ENCODE measurements at places on chromosomes 5 and 9. TPM values are rescaled to one million over a fixed set of nuclear protein-coding genes. Genes with fewer than 3 reads are reported as not detected.

DNA sequence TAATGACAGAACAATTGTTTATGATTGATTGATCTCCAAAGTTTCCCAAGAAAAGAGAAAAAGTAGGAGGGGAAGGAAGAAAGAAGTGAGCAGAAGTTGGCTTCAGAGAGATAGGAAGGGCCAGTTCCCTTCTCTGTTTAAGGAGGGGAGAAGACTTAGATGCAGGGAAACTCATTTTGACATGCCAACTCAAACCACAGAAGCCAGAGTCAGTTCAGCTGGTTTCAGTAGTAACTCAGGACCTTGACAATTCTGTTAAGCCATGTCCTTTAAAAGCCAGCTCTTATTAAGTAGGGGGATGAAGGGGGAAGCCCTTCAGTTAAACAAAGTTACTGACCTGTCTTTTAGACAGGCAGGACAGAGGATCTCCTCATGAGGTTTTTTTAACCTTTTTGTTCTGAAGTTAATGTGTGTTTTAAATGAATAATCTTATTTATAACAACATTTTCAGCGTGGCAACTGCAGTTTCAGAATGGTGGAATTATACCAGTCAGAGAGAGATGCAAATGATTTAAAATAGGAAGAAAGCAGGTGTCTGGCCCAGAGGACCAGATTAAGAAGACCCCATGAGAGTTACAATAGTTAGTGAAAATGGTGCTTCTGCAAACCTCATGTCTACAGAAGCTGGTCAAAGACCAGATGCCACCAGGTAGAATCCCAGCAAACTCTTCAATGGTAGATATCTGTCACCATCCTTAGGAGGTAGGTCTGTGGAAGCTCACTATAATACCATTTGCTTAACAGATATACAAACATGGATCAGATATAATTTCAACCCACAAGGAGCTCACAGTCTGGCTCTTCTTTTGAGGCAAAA, 29.3 kb upstream of the ABL1 start:
- peak overlapping the region; percentile 51 for H3K27ac ChIP-seq
- no peak overlapping the region for H3K4me3 ChIP-seq
- no peaks in the 10 kb centered on the region for H3K27me3 ChIP-seq

DNA sequence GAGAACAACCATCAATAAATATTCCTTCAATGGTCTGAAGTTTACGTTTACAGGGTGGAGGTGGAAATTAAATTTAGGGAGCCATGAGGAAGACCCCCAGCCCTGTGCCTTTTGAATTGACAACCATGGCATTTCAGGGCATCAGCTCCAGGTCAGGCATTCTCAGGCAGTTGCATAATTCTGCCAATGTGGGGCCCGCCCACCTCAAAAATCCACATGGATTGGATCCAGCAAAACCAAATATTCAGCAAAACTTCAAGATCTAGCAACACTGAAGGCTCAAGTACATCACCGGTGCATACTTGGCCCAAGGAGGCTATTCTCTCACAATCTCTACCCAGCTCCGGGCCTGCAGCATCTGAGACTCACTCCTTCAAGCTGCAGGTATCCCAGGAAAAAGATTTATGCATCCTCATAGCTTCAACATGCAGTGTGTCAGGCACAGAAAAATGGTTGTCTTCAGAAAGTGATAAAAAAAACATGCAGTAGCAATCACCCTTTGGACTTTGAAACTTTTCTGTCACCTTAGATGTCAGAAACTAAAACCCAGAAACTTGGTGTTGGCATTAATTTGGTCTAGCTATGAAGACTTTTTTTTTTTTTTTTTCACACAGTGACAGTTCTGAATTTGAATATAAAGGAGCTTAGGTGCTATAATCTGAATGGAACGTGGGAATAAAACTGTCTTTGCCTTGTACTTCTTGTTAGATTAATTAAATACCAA, 21.4 kb upstream of the ANXA2R start:
- peaks cover 7% of the 10 kb centered on the region for H3K4me1 ChIP-seq
- H3K27ac ChIP-seq: no peak overlapping the region
- H3K4me3 ChIP-seq: no peak overlapping the region
- no peaks in the 10 kb centered on the region for H3K27me3 ChIP-seq

GRCh38 chr5:37208883-37209797, 40.0 kb downstream of the CPLANE1 start:
- H3K4me3 ChIP-seq: peak overlapping the region; percentile 21
- H3K4me1 ChIP-seq: no peaks in the 10 kb centered on the region
- no peaks in the 10 kb centered on the region for H3K27me3 ChIP-seq
- peaks cover 89% of the 10 kb centered on the region for H3K36me3 ChIP-seq
- no peak for DNase-seq
- H3K27ac ChIP-seq: no peak overlapping the region

Gene NSG2
- total RNA-seq: 4.9 TPM

- H3K36me3 ChIP-seq: no peaks in the 10 kb centered on the region
- H3K27ac ChIP-seq: no peak overlapping the region
- no peaks in the 10 kb centered on the region for H3K27me3 ChIP-seq
These were observed 390.0 kb upstream of the PCSK5 start for GRCh38 chr9:75500479-75500878.

GRCh38 chr5:7873216-7873615, 4.3 kb downstream of the MTRR start:
- no peak overlapping the region for H3K4me3 ChIP-seq
- H3K27ac ChIP-seq: no peak overlapping the region
- H3K27me3 ChIP-seq: no peaks in the 10 kb centered on the region
- no peak for DNase-seq
- peaks cover 7% of the 10 kb centered on the region for H3K36me3 ChIP-seq

DNA sequence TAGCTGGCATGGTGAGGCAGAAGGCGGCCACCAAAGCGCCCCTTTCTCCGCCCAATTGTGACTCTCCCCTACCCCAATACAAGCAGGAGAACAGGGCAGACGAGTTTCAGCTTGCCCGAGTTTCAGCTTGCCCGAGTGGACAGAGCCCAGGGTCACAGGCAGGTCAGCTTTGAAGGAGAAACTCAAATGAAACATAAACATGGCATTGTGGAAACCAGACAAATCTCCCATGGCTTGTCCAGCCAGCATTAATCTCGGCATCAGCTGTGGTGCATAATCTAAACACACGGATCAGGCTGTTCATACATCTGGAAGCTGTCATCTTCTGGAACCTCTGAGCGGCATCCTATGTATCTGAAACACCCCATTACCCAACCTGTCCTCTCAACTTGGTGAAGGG, 16.9 kb downstream of the PTCH1 start:
- DNase-seq: no peak
- peaks cover 35% of the 10 kb centered on the region for H3K4me1 ChIP-seq
- no peaks in the 10 kb centered on the region for H3K36me3 ChIP-seq
- H3K4me3 ChIP-seq: no peak overlapping the region
- H3K27me3 ChIP-seq: no peaks in the 10 kb centered on the region

- no peaks in the 10 kb centered on the region for H3K27me3 ChIP-seq
- peak; percentile 82 for DNase-seq
- peaks cover 27% of the 10 kb centered on the region for H3K4me1 ChIP-seq
- no peaks in the 10 kb centered on the region for H3K36me3 ChIP-seq
- H3K27ac ChIP-seq: peak overlapping the region; percentile 74
These were observed 95.5 kb upstream of the SPATA31D4 start for GRCh38 chr9:81832571-81833285.

- peaks cover 2% of the 10 kb centered on the region for H3K36me3 ChIP-seq
- no peaks in the 10 kb centered on the region for H3K4me1 ChIP-seq
- no peak overlapping the region for H3K27ac ChIP-seq
These were observed 49.6 kb upstream of the EIF4EBP3 start for GRCh38 chr5:140497897-140498296.

Gene CLPTM1L
- 52.5 TPM for total RNA-seq

DNA sequence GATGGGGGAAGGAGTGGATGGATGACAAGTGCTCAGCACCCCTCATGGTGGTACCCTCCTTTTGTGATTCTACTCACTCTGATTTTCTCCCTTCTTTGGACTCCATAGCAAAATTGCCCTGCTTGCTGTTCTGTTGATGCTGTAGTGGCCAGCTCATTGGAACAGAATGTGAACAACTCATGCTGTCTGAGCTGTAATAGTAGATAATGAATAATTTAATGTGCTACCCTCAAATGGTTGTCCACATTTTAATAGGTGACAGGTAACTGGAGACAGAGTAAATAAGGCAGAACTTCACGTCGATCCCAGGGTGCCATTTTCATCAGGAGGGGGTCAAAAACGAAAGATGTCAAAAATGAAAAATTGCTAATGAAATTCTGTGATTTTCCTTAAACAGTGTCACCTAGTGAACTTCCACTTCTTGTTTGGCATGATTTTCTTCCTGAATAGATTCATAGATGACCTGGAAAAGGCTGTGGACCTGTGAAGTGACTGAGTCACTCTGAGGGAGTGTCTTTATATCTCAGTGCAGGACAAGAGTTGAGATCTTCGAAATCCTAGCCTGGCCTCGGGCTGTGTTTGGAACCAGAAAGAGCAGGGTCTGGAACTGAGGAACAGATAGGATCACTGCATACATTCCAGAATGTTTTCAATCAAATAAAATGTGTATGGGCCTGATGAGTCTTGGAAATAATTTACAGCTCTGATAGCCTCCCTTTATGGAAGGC, 270.2 kb downstream of the PSAT1 start:
- no peaks in the 10 kb centered on the region for H3K4me1 ChIP-seq
- H3K27ac ChIP-seq: no peak overlapping the region
- no peak for DNase-seq

Gene GFPT2
- 42.7 TPM for total RNA-seq

GRCh38 chr5:177403102-177403791, 2.8 kb upstream of the PFN3 start:
- H3K27ac ChIP-seq: no peak overlapping the region
- H3K36me3 ChIP-seq: no peaks in the 10 kb centered on the region

Gene ST8SIA4
- total RNA-seq: 8.3 TPM

- DNase-seq: no peak
- H3K36me3 ChIP-seq: no peaks in the 10 kb centered on the region
- no peak overlapping the region for H3K27ac ChIP-seq
These were observed 172.1 kb downstream of the FER start for GRCh38 chr5:108919591-108920326.

GRCh38 chr9:94975480-94975879, 249.0 kb downstream of the AOPEP start:
- H3K27ac ChIP-seq: no peak overlapping the region
- H3K4me1 ChIP-seq: no peaks in the 10 kb centered on the region
- H3K4me3 ChIP-seq: no peak overlapping the region
- no peak for DNase-seq

GRCh38 chr5:171226096-171226754, 82.8 kb upstream of the TLX3 start:
- no peaks in the 10 kb centered on the region for H3K36me3 ChIP-seq
- no peaks in the 10 kb centered on the region for H3K4me1 ChIP-seq
- no peaks in the 10 kb centered on the region for H3K27me3 ChIP-seq
- no peak overlapping the region for H3K4me3 ChIP-seq
- DNase-seq: no peak

DNA sequence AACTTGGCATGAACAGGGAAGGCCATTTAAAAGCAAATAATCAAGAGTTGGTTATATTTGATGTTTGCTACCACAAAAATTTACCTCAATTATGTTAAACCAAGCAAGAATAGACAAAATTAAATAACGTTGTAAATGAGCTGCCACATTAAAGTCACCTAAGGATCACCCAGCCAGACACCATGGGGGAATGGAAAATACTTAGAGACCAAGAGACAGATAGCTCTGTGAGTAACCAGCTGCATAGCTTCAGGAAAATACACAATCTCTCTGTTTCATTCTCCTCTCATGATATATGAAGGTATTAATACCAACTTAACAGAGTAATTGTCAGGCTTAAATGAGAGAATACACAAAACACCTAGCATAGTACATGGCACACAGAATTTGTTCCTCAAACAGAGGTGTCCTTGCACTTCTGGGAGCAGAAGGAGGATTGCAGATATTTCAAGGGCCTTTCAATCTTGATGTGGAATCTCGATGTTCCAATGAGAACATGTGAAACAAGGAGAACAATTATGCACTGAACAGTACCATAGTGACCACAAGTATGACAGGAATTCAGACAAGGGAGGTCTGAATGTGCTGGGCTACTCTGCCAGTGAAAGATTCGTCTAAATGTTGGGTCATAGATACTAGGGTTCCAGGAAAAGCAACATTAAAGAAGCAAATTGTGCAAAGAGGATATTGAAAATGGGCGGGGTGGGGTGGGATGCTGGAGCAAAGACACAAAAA, 18.6 kb downstream of the JAKMIP2 start:
- no peaks in the 10 kb centered on the region for H3K27me3 ChIP-seq
- DNase-seq: no peak
- no peak overlapping the region for H3K4me3 ChIP-seq
- H3K4me1 ChIP-seq: no peaks in the 10 kb centered on the region

Gene SLC36A2
- total RNA-seq: not detected

Gene FUT7
- total RNA-seq: 0.36 TPM

Gene PHF24
- 2.2 TPM for total RNA-seq

- H3K36me3 ChIP-seq: no peaks in the 10 kb centered on the region
- no peak for DNase-seq
- H3K27me3 ChIP-seq: no peaks in the 10 kb centered on the region
- H3K4me3 ChIP-seq: no peak overlapping the region
These were observed 12.6 kb upstream of the UGT3A2 start for GRCh38 chr5:36079200-36079781.

Gene HTR1A
- not detected for total RNA-seq

DNA sequence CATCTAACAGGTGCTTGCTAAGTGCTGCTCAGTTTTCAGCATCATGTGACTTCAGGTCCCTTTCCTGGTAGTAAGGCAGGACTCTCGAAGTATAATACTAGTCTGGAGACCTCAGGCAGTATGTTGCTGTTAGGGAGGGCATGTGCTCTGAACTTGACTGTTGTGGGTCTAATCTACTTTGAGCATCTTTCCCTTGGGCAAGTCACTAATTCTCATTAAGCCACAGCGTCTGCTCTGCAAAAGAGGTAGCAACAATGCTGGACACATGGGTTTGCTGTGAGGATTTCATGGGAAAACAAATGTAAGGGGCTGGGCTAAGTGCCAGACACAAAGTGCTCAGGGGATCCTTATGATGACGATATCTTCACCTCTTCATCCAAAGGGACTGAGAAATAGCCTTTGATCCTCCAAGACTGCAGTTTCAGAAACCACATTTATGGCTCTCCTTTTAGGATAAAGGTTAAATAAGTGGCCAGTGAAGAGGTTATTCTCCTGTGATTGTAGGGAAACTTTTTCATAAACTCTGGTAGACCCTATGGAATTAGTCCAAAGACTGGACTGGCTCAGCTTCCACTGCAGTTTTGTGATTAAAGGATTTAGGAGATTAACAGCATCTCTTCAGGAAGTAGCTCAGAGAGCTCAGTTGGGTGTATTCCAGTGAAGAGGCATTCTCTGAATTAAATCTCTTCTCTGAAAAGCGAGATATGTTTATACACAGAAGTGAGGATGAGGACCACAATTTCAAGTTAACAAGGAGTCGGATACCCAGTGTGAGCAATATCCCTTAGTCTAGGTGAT, 216.6 kb downstream of the SGCD start:
- no peaks in the 10 kb centered on the region for H3K27me3 ChIP-seq
- no peaks in the 10 kb centered on the region for H3K4me1 ChIP-seq

Gene SNCAIP
- 2.4 TPM for total RNA-seq

- H3K4me3 ChIP-seq: no peak overlapping the region
- no peaks in the 10 kb centered on the region for H3K36me3 ChIP-seq
- H3K27me3 ChIP-seq: no peaks in the 10 kb centered on the region
- no peak overlapping the region for H3K27ac ChIP-seq
- H3K4me1 ChIP-seq: peaks cover 7% of the 10 kb centered on the region
These were observed 99.7 kb downstream of the HTR4 start for GRCh38 chr5:148554621-148555020.

Gene SELENOP
- total RNA-seq: 306 TPM
